Activated CD4-positive, alpha-beta T cell treated with anti-CD3 and anti-CD28 coated beads, Interleukin-2, amount 50 U/mL, for 16 hours (primary cell): ENCODE measurements at places on chromosomes 2 and 18.

- peak; percentile 77 for DNase-seq
Observed at GRCh38 chr2:240556553-240557100, 1.2 kb downstream of the ANKMY1 start.

DNA sequence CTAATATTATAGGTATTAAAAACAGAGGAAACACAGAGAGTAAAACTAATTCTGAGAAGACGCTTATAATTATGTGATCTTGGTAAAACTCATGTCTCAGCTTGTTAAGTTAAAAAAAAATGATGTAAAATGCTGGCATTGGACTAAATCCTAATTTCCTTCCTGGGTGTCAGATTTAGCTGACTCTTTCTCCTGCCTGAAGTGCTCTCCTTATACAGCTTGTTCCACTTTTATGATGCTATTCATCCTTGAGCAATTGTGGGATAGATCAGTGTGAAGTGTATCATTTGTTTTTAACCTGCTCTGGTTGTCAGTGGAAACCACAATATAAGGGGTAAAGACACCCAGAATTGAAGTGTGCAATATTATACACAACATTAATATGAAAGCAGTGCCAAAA is 84.9 kb downstream of the EFEMP1 start:
- no peak for DNase-seq

GRCh38 chr2:51620796-51621195 is 588.9 kb upstream of the NRXN1 start:
- DNase-seq: no peak

DNA sequence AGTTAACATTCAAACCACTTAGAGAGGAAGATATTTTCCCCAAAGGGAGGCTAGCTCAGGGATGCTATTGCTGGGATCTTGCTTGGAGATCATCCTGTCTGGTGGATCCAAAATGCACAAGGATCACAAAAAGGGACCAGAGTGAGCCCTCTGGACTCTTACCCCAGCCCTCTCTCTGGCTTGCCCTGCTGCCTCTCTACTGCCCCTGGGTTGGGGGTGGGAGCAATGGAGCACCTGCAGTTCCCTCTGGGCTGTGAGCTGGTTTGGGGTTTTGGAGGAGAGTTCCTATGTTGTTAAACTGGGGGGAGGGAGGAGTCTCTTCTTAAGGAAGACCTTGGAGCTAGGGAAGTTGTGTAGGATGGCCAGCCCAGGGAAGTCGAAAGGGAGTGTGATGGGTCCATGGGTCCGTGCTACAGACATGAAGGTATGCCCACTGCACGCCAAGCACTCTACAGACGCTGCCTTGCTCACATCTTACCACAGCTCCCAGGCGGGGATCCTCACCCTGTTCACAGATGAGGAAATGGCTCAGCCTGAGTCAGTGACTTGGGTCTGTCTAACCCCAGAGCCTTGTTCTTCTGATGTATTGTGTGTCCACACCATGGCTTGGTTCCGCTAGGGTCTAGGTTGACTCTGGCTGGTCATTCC is 3.8 kb downstream of the LBH start:
- peak; percentile 70 for DNase-seq

GRCh38 chr2:158011055-158011771 is 90.5 kb upstream of the UPP2 start:
- DNase-seq: no peak

DNA sequence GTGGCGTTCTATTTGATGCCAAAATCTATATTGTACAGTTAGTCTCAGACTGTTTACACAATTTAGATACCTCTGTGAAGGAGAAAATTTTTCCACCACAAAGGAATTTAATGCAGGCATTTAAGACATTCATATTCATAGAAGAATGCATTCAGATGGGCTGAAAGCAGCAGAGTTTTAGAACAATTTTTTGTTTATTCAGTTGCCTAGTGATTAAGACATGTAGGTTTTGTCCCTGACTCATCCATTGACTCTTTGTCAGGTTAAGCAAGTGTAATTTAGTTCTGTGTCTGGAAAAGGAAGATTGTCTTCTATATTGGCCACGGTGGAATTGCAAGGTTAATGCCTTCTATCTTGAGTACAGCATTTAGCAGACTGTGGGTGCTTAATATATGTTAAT is 515.0 kb downstream of the PARD3B start:
- no peak for DNase-seq

GRCh38 chr2:127527001-127527804 is 914 bp upstream of the IWS1 start:
- peak; percentile 51 for DNase-seq

GRCh38 chr2:141029428-141030078 is 1101.3 kb downstream of the LRP1B start:
- DNase-seq: no peak

DNA sequence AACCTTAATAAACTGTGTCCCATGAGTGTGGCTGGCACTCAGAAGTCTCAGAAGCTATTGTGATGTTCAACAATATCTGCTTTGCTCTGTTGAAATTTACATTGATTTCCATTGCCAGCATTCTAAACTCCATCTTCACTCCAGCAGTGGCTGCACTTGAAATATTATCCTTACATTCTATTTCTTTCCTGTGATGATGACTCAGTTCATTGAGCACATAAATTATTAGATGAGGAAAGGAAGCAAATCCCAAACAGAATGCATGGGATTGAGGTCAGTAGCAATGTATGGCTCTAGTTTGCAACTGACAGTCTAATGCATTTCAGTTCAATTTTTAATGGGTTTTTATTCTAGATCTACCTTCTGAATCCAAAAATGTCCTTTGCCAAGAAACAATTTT is 92.4 kb upstream of the TTN start:
- DNase-seq: no peak

GRCh38 chr2:221883976-221884375 is 311.9 kb upstream of the EPHA4 start:
- no peak for DNase-seq

- no peak for DNase-seq
Observed at GRCh38 chr2:134235510-134236144, 18.2 kb upstream of the MGAT5 start.

DNA sequence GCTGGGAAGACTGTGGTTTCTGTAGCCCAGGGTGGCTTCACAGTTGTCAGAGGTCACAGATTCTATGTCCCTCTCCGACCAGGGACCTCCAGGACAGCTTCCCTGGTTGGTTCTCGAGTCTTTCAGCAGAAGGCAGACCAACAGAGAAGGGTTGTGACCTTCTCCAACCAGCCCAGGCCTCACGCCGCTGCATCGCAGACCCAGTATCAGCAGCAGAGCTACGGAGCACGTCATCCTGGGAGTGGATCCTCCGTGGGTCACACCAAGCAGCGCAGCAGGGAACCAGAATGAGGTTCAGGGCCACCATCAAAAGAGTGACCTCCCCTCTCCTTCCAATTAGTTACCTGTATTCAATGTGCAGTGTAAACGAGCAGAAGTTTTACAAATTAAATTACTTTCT is 49.3 kb downstream of the ST3GAL5 start:
- DNase-seq: no peak

- DNase-seq: peak; percentile 74
Observed at GRCh38 chr2:23939987-23940717, at the start of gene UBXN2A. Gene UBXN2A (plus strand): TSS chr2:23940463. CDS start chr2:23958315, 17,852 bp downstream.

DNA sequence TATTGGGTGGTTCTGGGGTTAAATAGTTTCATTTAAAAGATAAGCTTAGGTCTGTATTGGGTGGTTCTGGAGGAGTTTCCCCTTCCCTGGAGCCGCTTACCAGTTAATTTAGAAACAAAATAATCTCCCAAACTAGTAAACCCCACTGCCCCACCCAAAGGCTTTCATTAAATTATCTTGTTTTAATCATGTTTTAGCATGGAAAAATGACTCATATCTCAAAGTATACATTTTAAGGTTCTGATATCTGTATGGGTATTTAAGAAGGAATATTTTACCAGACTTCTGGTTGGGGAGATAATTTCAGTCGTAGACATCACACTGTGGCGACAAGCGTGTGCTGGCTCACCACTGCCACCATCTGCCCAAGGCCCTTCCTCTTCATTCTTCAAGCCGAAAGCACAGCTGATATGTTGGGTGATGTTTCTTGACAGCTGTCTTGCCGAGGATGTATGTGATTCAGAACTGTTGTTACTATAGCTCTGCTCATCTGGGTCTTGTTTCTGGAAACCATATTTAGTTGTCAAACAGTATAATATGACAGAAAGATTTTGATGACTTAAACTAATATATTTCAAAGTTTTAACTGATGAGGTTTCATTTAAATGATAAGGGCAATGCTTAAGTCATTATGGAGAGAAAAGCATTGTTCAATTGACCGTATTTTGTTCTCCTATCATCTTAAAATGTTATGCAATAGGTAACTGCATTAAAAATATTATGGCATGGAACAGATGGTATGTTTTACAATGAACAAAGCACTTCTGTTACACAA is 5.1 kb downstream of the FIGLA start:
- peak; percentile 65 for DNase-seq

GRCh38 chr2:48674933-48675332 is 57.3 kb downstream of the GTF2A1L start:
- DNase-seq: no peak

DNA sequence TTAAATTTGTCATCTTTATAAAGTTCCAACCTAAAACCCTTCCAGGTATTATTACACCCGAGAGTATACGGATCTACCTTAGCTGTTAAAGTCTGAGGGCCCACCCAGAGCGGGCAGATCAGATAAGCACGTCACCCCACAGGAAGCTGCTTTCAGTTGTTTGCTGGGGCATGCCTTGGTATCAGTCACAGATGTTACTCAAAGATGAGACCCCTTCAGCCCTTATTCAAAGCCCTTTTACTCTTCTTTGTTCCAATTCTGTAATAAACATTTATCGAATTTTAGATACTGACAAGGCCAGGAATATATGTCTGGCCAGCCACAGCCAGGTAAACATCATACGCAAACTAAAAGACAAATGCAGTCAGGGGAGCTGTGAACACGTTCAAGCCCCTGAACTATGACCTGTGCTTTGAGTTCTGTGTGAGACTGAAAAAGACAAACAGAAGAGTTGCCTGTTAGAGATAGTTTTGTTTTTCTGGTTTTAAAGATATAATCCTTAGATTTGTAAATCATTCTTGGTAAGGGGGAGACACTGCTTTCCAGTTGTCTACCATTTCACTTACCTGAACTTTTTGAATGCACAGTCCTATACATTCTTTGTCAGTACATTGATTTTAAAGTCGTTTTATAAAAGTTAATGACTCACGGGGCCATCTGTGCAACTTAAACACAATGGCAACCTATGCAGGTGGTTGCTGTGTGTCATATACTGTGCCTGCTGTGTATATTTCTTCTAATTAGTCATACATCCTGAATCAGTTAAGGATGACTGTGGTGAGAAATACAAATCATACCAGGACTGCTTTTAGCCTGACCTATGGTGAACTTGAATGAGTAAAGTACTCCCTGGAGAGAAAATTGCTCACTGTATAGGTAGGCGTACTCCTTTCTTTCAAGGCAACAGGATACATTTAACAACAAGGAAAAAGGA is 100.5 kb upstream of the ITPRID2 start:
- peak; percentile 88 for DNase-seq

GRCh38 chr2:221493391-221493790 is 78.7 kb downstream of the EPHA4 start:
- no peak for DNase-seq

DNA sequence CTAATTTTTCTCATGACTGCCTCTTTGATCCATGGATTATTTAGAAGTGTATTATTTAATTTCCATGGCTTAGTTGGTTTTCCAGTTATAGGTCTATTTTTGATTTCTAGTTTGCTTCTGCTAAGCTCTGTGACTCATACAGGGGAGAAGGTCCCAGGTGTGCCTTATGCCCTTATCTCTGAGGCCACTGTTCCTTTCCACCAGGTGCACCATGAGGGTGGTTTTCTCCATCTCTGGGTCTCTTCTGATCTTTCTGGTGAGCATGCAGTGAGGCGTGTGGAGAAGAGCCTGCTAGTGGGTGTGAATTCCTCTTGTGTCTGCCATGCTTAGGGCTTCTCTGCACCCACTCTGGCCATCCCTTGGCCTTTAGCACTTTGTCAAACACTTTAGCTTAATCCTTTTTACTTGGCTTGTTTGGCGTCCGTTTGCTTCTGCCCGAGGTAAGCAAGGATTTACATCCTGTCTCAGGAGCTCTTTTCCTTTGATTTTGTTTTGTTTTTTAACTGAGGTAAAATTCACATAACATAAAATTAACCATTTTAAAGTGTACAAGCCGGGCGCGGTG is 129.8 kb upstream of the ARL4C start:
- DNase-seq: no peak

DNA sequence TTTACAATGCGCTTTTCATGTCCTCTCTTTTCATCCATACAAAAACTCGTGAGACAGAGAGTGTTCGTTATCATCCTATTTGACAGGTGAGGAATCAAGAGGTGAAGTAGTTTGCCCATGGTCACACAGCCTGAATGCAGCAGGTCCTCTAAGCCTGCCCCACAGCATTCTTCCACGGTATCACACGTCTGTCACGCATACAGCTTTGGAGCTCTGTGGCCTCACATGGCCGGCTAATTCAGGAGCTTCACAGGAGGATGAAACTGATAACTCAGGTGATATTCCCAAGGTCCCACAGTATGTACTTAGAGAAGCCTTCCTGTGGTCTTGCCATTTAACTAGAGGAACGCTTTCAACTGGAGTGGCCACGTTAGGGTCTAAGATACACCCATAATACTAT is 59.0 kb downstream of the MYO5B start:
- no peak for DNase-seq

DNA sequence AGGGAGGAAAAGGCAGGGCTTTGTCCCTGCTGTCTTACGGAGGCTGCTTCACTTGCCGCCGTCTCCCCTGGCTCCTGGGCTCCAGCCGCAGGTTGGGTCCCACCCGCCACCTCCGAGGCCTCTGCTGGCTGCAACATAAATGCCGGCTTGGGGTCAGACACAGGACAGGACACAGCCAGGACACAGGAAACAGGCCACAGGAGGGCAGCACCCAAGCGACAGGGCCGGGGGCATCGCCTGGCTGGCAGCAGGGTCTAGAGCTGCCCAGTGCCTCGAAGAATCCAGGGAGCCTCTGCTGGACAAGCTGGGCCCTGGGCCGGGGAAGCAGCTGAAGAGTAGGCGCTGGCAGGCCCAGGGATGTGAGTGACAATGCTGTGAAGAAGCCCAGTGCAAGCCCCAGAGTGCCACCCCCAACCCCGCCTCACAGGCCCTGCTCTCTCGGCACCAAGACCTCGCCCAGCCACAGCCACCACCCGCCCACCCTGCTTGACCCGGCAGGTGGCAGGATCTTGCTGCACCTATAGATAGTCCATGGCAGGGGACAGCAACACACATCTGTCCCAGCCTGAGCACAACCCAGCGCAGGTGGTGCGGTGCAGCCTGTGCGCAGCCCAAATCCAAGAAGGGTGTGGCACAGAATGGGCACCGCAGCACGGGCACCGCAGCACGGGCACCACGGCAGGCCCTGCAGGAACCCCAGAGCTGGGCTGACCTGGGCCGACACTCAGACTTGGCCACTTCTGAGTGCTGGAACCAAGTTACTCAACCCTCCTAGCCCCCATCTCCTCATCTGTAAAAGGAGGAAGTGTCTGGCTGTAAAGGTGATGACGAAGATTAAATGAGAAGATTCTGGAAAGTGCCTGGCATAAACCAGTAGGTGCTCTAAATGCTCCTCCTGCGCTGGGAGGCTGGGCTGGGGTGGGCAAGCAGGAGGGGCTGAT is 55.6 kb downstream of the BIN1 start:
- no peak for DNase-seq

GRCh38 chr2:224884188-224884587 is 158.1 kb downstream of the DOCK10 start:
- DNase-seq: no peak
